CD4-positive, alpha-beta T cell treated with Interleukin-6 for 4 hours (primary cell): ENCODE measurements at places on chromosomes 16 and 17.
A peak's percentile ranks its signal among the peaks of the same experiment; 100 is the strongest.

DNA sequence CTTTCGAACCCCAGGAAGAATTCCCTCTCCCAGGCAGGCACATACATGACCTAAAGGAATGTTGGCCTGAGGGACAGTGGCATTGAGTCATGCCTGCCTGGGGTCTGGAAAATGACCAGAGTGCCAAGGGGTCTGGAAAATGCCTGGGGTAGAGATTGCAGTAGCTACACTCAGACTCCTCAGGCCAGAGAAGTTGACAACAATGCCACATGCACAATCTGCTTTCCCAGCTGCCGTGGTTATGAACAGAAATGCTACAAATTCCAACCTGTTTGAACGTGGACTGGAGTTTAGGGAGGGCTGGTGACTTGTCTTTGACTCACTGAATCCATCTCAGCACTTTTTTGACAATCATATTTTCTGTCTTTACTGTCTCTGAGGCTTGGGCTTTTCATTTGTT is 250.0 kb downstream of the ABCC12 start:
- no peak for DNase-seq

DNA sequence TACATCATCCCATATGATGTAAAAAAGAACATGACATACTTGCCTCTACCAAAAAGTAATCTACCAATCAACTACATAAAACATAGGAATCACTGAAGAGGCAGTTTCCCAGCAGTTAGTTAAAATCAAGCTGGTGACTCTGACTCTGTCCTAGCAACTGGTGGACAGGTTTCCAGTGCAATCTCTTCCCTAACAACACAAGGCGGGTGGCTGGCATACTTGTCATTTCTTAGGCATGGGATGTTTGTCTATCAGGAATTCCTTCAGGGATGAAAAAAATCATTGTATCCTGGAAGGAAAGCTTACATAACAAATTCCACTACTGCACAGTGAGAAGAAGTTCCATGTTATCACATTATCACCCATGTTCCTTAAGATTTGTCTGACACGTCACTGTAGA is 50.9 kb downstream of the HELZ start:
- no peak for DNase-seq

DNA sequence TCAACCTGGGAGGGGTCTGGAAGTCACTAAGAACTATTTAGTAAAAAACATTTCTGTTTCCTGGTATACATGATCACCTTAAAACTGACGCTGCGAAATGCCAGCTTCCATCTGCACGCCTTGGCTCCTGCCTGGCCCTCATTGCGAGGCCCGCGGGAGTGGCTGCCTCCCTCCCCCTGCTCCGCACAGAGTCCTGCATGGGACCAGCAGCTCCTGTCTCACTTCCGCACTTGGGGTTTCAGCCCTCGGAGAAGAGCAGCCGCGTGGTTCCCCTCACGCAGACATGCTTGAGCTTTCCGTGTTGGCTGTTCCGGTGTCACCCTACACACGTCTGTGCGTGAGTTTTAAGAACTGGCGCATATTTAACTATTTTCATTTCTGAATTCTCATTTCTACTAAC is 18.4 kb downstream of the MTHFSD start:
- DNase-seq, result no peak

GRCh38 chr16:67847064-67847861 is at the start of gene CENPT:
TSS of gene CENPT (minus strand) at chr16:67847693. CDS start at chr16:67833859, 13,834 bp downstream.
- no peak for DNase-seq

- no peak for DNase-seq
These were observed 46.6 kb downstream of the NUP93 start for GRCh38 chr16:56776562-56776961.

DNA sequence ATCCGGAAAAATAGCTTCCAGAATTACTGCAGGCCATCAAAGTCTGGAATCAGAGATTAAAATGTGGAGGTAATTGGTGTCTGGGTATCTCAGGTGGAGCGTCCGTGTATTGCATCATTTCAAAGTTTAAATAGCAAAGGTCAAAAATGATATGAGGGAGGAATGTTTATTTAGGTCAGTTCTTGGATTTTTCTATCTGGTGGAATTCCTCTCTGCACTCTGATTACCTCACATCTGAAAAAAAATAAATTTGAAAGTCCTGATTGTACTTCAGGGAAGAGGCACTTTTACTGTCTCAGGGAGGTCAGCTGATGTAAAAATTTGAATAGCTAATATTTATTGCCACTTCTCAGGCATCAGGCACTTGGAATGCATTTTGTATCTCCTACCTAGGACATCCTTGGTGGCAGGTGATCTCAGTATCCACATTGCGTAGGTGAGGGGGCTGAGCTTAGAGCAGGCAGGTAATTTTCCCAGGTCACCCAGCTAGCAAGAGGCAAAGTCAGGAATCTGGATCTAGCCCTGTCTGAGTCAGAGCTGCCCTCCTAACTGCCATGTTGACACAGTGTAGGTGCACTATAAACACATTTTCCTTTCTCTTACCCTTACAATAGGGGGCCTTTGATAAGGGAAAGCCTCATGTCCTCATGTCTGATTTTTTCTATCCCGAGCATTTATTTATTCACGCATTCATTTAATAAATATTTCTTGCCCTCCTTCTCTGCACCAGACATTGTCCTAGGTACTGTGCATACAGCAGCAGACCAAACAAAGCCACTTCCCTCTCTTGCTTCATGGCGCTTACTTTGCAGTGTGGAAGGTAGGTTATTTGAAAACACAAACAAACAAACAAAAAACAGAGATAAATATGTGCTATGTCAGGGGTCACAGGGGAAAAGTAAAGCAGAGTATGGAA is 454.3 kb downstream of the HAPSTR1 start:
- no peak for DNase-seq

DNA sequence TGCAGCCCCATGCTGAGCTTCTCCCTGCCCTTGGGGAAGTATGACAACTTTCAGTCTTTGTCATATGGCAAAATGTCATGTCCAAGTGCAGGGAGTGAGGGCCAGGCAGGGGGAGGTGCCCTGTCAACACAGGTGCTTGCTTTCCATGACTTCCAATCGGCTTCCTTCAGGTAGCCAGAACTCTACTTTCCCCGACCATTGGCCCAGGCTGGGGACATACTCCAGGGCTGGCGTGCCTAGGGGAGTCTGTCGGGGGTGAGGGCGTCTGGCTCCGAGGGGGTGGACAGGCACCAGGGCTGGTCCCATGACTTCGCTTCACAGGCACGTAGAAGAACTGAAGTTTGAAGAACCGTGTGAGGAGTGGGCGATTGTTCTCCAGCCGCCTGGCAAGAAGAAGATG is 19.8 kb upstream of the PIK3R6 start:
- no peak for DNase-seq

DNA sequence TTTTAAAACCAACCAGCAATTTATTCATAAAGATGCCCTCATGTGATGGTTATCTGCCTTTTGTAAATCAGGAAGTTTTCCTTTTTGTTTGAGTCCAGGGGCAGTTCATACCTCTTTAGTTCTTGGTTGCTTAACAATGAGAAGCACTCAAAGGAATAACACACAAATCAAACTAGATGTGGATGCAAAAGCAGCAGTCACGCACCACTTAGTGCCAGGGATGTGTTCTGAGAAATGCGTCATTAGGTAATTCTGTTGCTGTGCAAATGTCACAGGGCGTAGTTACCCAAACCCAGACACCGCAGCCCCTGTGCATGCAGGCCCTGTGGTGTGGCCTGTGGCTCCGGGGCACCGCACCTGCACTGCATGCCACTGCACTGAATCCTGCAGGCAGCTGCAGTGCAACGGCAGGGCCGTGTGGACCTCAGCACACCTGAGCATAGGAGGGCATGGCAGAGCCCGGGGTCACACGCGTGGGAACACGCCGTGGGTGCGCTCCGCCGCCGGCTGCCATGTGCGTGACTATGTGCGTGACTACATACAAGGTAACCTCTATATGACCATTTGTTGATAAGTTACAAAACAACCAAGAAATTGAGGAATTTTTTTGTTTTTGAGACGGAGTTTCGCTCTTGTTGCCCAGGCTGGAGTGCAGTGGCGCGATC is 39.6 kb downstream of the PKD1 start:
- DNase-seq, result no peak

DNA sequence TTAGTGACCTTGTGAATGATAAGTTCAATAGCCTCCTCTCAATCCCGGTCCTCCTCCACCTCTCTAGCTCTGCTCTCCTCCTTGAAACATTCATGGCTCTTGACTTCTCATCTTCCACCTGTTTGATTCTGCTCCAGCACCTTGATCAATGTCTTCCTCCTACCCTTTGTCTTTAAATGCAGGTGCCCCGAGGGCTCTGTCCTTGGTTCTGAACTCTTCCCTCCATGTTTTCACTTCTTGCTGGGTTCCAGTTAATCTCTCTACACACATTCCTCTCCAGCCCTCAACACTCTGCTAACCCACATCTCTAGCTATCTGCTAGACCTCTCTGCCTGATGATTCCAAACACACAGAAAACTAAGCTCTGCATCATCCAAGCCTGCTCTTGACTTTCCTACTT is 13.4 kb downstream of the CD300E start:
- DNase-seq, result no peak

DNA sequence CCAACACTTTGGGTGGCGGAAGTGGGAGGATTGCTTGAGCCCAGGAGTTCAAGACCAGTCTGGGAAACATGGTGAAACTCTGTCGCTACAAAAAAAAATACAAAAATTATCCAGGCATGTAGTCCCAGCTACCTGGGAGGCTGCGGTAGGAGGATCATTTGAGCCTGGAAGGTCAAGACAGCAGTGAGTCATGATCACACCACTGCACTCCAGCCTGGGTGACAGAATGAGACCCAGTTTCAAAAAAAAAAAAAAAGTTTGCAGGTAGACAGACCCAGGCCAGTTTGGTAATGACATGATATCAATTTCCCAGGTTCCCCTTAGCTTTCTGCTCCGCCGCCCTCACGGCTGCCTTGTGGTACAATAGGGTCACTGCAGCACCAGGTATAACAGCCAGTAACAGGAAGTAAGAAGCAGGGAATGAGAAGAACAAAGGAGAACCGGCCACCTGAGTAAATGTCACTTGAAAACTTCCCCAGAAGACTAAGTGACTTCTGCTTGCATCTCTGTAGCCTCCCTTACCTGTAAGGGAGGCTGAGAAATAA is 201.2 kb upstream of the HSBP1 start:
- no peak for DNase-seq

DNA sequence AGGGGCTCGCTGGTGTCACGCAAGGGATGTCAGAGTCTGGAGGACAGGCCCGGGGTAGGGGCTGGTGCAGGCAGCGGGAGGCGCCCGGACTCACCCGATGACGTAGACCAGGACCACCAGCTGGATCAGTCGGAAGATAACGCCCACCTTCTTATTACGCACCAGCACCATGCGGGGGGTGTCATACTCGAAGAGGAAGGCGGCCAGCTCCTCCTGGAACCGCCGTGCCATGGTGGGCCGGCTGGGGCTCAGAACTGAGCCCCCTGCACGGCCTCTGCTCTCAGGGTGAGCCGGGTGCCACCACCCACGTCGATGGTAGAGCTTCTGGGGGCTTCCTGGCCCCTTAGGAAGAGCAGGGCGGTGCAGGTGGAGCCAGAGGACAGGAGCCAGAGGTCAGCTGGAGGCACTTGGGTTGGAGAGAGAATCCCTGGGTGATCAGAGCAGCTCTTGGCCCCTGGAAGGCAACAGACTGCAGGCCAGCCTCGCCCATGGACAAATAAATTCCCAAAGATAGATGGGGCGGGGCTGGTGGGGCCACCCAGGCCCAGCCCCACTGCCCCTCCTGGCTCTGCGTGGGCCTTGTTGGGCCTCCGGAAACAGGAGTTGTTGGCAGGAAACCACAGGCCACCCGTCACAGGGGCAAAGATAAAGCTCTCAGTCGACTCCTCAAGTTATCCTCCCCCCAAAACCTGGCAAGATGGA is at the start of gene P2RX1:
Gene P2RX1 (minus strand): TSS at position 471 of the 702 bp plus-strand sequence. CDS start 240 bp downstream, at position 231.
- peak; percentile 40 for DNase-seq

GRCh38 chr17:36849871-36850348 is 87.4 kb upstream of the LHX1 start:
- no peak for DNase-seq

DNA sequence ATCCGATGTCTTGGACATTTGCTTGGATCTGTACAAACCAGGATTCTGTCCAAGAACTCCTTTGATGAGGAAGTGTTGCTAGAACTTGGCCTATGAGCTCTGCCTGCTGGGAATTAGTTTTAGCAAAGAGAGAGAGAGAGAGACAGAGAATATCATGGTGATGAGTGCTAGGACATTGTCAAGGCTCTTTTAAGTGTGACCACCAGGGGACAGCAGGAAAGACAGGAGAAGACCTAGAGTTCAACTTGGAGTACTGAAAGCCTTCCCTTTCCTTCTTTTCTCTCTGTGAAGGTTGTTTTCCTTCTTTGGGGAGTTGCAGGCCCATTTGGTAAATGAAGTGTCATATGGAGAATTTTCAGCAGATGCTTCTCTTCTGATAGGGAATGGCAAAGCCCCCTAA is 389.2 kb upstream of the HSBP1 start:
- DNase-seq, result no peak

DNA sequence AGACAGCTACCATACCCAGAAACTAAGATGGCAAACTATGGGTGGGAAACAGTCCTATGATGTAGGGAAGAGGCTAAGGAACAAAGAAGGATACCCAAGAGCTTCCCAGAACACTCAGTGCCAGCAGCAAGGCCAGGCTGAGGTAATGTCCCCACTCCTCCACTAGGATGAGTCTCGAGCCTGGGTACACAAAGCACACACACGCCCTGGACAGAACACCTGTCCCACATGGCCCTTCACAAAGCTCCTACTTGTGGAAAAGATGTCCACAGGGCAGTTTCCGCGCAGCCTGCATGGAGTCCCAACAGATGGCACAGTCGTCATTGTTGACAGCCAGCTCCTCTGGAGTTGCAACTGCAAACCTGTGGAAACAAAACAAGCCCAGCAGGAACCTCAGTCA is 23.9 kb downstream of the AMFR start:
- no peak for DNase-seq

- DNase-seq, result no peak
These were observed 5.9 kb upstream of the PIRT start for GRCh38 chr17:10843811-10844210.

DNA sequence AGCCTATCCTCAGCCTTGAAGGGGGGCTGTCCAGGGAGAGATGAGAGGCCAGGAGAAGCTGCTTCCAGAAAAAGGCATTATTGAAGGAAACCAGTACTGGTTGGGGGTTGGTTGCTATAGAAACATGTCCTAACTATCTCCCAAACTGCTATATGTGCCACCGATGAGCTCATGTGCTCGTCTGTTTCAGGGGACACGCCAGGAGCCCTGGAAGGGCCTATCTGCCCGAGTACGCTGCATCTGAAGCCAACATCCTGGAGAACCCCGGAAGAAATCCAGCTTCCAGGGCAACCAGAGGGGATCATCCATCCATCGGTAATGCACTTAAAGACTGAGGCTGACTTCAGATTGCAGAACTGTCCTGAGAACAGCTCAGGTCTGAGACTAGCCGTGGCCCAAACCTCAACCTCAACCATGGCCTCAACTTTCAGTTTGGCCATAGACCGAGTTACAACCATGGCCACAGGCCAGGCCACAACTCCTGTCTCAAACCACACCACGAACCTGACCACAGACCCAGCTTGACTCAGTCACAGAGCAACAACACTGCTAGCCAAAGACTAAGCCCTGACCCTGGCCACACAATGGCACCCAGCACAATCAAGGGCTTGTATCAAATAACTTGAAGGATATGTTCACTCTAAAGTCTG is 10.2 kb downstream of the PITPNM3 start:
- DNase-seq, result no peak

DNA sequence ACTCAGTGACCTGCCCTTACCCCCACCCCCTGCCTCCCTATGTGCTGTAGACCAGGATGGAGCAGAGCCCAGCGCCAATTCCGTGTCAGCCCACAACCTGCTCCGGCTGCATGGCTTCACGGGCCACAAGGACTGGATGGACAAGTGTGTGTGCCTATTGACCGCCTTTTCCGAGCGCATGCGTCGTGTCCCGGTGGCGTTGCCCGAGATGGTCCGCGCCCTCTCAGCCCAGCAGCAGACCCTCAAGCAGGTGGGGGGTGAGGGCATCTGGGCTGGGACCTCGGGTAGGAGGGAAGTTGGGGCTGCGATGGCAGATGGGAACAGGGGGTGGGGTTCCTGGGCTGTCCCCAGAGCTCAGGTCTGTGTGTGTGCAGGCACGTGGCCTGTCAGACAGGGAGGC is 6.3 kb upstream of the CACNA1G start:
- DNase-seq, result no peak
